Right ventricle myocardium superior (tissue), 1 donor: ENCODE measurements at places on chromosomes 16 and 17. TPM values are rescaled to one million over a fixed set of nuclear protein-coding genes. Genes with fewer than 3 reads are reported as not detected.

Gene TTLL6
- total RNA-seq, result not detected

Gene TNP2
- not detected for total RNA-seq

Gene SNAI3
- total RNA-seq, result 3.0 TPM

Gene ITGB3
- 2.7 TPM for total RNA-seq

Gene FSCN2
- total RNA-seq, result 0.19 TPM

Gene GPR139
- total RNA-seq, result not detected

Gene DNAAF8
- total RNA-seq, result 1.2 TPM

Gene C16orf87
- total RNA-seq, result 12.9 TPM

Gene SIRT7
- total RNA-seq, result 6.1 TPM

Gene GAST
- not detected for total RNA-seq

Gene HS3ST6
- total RNA-seq, result not detected

Gene SYCE1L
- total RNA-seq, result 0.46 TPM

Gene UBALD2
- total RNA-seq, result 28.1 TPM

Gene PPL
- total RNA-seq, result 14.9 TPM

Gene PGS1
- total RNA-seq, result 18.1 TPM

Gene NRN1L
- not detected for total RNA-seq

Gene ULK2
- 14.6 TPM for total RNA-seq

Gene KRTAP4-1
- not detected for total RNA-seq

Gene WNK4
- total RNA-seq, result not detected

Gene LRRC37A3
- total RNA-seq, result 2.2 TPM

Gene TEX19
- total RNA-seq, result not detected

Gene TLCD3B
- not detected for total RNA-seq

Gene SLC26A11
- 5.1 TPM for total RNA-seq

Gene TNFRSF13B
- not detected for total RNA-seq

Gene HELZ
- 33.3 TPM for total RNA-seq

Gene KRT12
- total RNA-seq, result not detected

Gene KRT28
- total RNA-seq, result not detected

Gene MLST8
- 23.2 TPM for total RNA-seq

Gene KRTAP1-5
- total RNA-seq, result not detected

Gene HIC1
- total RNA-seq, result 19.3 TPM

Gene SLC22A31
- total RNA-seq, result not detected

Gene SLC16A11
- total RNA-seq, result 0.56 TPM

Gene CES5A
- total RNA-seq, result 0.35 TPM

Gene FBXW10B
- 0.48 TPM for total RNA-seq

Gene PER1
- total RNA-seq, result 124 TPM

Gene FBXL16
- total RNA-seq, result not detected

Gene LRRC46
- total RNA-seq, result 0.19 TPM

Gene USP31
- total RNA-seq, result 25.7 TPM

Gene MYLK3
- 304 TPM for total RNA-seq

Gene SLC35G6
- total RNA-seq, result not detected

Gene RAB40B
- 20.7 TPM for total RNA-seq

Gene NXN
- total RNA-seq, result 20.2 TPM

Gene TSR3
- total RNA-seq, result 52.6 TPM

Gene ANKRD11
- total RNA-seq, result 64.9 TPM

Gene CLEC18B
- 0.32 TPM for total RNA-seq

Gene PYY
- not detected for total RNA-seq

Gene MPDU1
- total RNA-seq, result 25.9 TPM

Gene TEX14
- total RNA-seq, result 0.13 TPM

Gene CD300E
- 0.38 TPM for total RNA-seq

Gene MPV17L
- total RNA-seq, result 6.1 TPM

Gene TAC4
- total RNA-seq, result not detected

Gene SLC38A8
- 0.78 TPM for total RNA-seq

Gene GCGR
- total RNA-seq, result not detected

Gene SKAP1
- 0.70 TPM for total RNA-seq

Gene IFI35
- 14.4 TPM for total RNA-seq
